ENCODE measurements at places on chromosomes 12 and 14.

GRCh38 chr12:40986001-40986400 lies 202.1 kb upstream of the PDZRN4 start:
- DNase-seq: no peak

DNA sequence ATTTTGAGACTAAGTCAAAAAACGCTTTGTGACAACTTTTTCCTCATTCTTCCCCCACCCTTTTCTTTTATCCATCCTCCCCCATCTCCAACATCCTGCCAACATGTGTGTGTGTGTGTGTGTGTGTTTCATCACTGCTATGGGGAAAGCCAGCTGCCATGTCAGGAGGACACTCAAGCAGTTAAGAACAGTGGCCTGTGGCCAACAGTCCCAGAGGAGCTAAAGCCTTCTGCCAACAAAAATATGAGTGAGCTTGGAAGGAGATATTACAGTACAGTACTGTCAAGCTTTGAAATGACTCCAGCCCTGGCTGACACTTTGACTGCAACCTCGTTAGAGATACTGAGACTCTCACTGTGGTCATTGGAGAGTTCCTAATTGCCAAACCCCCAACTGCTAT lies 5.0 kb upstream of the CSRP2 start:
- DNase-seq: no peak

DNA sequence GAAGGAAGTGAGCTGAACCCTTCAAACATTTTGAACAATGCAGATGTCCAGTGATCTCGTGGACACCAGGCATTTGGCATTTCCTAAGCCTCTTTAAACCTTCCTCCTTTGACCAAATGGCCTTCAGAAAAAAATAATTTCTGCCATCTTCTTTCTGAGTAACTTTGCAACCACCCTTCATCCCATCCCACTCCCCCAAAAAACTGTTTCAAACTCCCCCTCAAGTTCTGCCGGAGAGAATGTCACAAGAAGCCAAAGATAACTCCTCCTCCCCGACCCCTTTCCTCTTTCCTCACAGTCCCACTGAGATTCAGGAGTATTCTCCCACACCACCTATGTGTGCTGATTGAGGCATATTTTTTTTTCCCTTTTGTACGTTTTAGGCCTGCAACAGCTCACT lies 1.7 kb downstream of the KSR2 start:
- DNase-seq: no peak

DNA sequence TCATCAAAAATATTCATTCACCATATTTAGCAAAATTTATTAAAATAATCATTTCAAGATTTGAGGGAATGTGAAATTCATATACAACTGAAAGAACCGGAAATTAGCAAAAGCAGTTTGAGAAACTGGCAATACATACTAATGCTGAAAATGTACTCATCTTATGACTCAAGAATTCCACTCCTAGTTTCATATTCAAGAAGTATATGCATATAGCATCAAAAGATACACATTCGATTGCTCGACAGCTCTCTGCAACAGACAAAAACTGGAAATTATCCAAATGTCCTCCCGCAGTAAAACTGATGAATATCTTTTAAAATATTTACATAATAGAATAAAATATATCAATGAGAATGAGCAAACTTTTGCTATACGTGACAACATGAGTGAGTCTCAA lies 189.2 kb upstream of the MGAT4C start:
- DNase-seq: no peak

DNA sequence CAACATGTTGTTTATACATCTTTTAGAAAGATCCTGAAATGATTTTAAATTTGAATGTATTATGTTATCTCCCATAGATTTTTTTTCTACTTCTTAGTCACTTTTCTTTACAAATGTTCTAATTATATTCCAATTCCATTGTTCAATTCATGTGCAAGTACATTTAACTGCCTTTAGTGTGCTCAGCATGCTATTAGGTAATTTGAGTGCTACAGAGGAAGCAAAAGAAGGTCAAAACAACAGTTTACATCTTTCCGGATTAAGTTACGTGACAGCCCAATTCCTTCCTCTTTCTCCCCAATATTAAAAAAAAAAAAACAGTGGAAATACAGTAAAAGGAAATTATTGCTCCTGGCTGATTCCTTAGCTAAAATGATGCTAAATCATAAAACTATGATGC lies 98.3 kb downstream of the RTN1 start:
- no peak for DNase-seq

- DNase-seq: peak; percentile 84
Observed at GRCh38 chr12:103801709-103802585, 39.1 kb downstream of the NT5DC3 start.

Measured in kidney epithelial cell (primary cell).